Left lobe of liver (tissue), 2 donors: ENCODE measurements at places on chromosomes 2 and 18. TPM values are rescaled to one million over a fixed set of nuclear protein-coding genes. Genes with fewer than 3 reads are reported as not detected.

STPG4 gene
- not detected for total RNA-seq

TUBB8B gene
- not detected for total RNA-seq

HJURP gene
- 0.50 TPM for total RNA-seq

COL4A4 gene
- total RNA-seq = 2.1 TPM

GRCh38 chr2:31729442-31730092 is 148.8 kb upstream of the SRD5A2 start:
- no peak for DNase-seq

DNA sequence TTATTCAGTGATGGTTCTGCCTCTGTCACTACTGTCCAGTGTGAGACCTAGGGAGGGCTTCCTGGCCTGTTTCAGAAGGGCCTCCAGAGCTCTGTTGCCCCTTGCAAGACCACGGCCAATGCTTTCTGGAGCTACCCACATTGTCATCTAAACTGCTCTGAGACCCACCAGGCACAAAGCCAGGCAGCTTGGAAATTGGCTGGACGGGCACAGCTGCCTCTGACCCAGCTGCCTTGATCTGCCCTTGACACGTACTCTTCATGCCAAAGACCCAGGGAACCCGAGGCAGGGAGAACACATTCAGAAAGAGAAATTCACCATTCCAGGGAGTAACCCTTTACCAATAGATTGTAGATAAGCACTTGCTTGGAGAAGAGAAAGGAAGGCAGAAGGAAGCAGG is 183.7 kb upstream of the SIX2 start:
- DNase-seq = no peak

DNA sequence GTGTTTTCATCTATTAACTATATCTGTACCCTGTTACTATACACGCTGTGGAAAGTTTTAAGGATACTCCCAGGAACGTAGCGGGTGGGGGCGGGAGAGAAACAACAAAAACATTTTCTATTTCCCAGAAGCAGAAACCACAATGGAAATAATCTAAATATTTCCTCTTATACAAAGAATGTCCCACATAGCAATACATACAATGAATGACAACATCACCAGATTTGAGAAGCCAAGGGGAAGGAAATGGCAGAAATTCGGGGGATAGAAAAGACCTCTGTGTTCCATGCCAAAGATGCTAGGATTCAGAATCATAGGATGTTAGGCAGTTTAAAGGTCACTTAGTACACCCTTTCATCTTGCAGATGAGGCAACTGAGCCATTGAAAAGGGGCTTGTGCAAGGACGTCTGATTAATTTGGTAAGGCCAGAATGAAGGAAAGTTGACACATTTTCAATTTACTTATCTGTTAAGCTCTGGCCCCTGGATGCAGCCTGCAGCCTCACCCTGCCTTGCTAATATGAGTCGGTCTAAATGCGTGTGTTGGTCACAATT is 41.1 kb upstream of the SCYGR1 start:
- no peak for DNase-seq

DNA sequence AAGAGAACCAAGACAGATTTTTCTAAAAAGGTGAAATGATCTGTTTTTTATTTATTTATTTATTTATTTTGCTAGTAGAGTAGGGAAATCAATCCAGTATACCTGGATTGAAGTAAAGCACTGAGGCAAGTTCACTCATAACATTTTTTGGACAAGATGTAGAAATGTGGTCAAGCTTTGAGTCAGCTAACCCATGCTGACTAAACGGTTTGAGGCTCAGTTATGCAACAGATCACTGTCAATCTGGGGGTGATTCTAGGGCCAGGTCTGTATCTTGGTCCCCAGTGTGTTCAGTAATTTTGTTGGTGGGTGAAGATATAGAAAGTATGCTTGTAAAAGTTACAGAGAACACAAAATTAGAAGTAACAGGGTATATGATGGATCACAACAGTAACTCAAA is 60.2 kb downstream of the RMDN2 start:
- DNase-seq = no peak

- DNase-seq = no peak
These were observed 112.2 kb downstream of the TRIB2 start for GRCh38 chr2:12828980-12829379.

DNA sequence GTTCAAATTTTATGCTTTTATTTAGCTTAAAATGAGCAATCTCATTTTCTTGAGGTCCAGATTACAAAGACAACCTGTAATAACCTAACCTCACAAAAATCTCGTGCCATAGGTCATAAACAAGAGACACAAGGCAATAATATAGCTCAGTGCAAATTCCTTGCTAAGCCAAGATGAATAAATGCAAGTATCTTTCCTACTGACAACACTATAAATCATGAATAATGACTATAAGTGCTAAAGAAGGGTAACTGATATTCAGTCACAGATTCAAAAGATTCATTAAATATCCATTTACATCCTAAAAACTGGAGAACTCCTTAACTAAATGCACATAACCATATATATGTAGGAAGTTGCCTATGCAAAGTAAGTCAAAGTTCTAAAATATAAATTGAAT is 1641.6 kb downstream of the LRP1B start:
- DNase-seq = no peak

GRCh38 chr2:180707884-180708205 is 272.6 kb upstream of the UBE2E3 start:
- no peak for DNase-seq

GRCh38 chr18:34594266-34594665 is 115.8 kb upstream of the DTNA start:
- DNase-seq = no peak
